Skeletal muscle tissue (tissue), 5 donors: ENCODE measurements at places on chromosomes 5 and 9. TPM values are rescaled to one million over a fixed set of nuclear protein-coding genes. Genes with fewer than 3 reads are reported as not detected.

CD14 gene
- 39.7 TPM for total RNA-seq

SLC26A2 gene
- 14.6 TPM for total RNA-seq

SPATA31C1 gene
- not detected for total RNA-seq

TUBB4B gene
- 97.1 TPM for total RNA-seq

PCDHGB1 gene
- total RNA-seq: 1.6 TPM

FBXO38 gene
- 60.0 TPM for total RNA-seq

BTNL3 gene
- not detected for total RNA-seq

UCK1 gene
- 9.4 TPM for total RNA-seq

PPIC gene
- total RNA-seq: 13.6 TPM

RFK gene
- total RNA-seq: 7.8 TPM

TEX48 gene
- total RNA-seq: not detected

PLPP7 gene
- 34.4 TPM for total RNA-seq

REEP5 gene
- total RNA-seq: 26.1 TPM

EQTN gene
- not detected for total RNA-seq

SLC1A3 gene
- 27.1 TPM for total RNA-seq

ZNF483 gene
- 8.9 TPM for total RNA-seq

WDR41 gene
- 60.5 TPM for total RNA-seq

IFNA21 gene
- not detected for total RNA-seq

C5orf34 gene
- 3.7 TPM for total RNA-seq

FLT4 gene
- 8.4 TPM for total RNA-seq

SHC3 gene
- 0.52 TPM for total RNA-seq

DNM1 gene
- total RNA-seq: 20.4 TPM

AK8 gene
- 0.52 TPM for total RNA-seq

CD74 gene
- 63.2 TPM for total RNA-seq

DOK3 gene
- 5.7 TPM for total RNA-seq

ZNF366 gene
- 1.6 TPM for total RNA-seq

ACTBL2 gene
- total RNA-seq: not detected

PHF24 gene
- under 0.01 TPM for total RNA-seq

AQP3 gene
- 6.8 TPM for total RNA-seq

SOX30 gene
- total RNA-seq: not detected

COL15A1 gene
- total RNA-seq: 178 TPM

GDF9 gene
- 0.52 TPM for total RNA-seq

PCDHB15 gene
- 4.2 TPM for total RNA-seq

SHISAL2B gene
- not detected for total RNA-seq

OR1J2 gene
- total RNA-seq: not detected

PCDHA8 gene
- total RNA-seq: 0.52 TPM

EFNA5 gene
- total RNA-seq: 8.4 TPM

STRBP gene
- total RNA-seq: 4.2 TPM

FYB1 gene
- 4.2 TPM for total RNA-seq

CXCL14 gene
- 19.8 TPM for total RNA-seq

CFAP157 gene
- total RNA-seq: not detected

PCYOX1L gene
- 3.7 TPM for total RNA-seq

IGFBPL1 gene
- total RNA-seq: 1.0 TPM

CTXN3 gene
- total RNA-seq: 1.0 TPM

IL9 gene
- total RNA-seq: not detected

PCDHGA10 gene
- 4.2 TPM for total RNA-seq
